ENCODE measurements at places on chromosomes 3 and 15. TPM values are rescaled to one million over a fixed set of nuclear protein-coding genes. Genes with fewer than 3 reads are reported as not detected.

DNA sequence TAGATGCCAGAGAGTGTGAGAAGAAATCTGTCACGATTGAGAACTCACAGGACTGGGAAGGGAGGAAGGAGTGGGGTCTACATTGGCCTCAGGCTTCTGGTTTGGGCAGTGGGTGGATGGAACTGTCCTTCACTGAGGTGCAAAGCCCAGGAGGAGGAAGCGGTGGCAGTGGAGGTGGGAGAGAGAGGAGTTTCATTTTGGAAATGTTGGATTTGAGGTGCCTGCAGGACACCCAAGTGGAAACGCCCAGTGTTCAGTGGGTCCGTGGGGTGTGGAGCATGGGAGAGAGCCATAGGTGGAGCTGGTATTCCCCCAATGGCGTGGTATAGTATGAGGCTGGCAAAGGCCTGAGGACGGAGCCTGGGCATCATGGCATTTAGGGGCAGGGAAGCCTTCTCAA is 9.3 kb upstream of the EPHB3 start:
- peaks cover 22% of the 10 kb centered on the region for H3K4me1 ChIP-seq
- DNase-seq: no peak
- peak overlapping the region; percentile 80 for H3K27ac ChIP-seq
- H3K36me3 ChIP-seq: peaks cover 2% of the 10 kb centered on the region
- H3K4me3 ChIP-seq: peak overlapping the region; percentile 13

DNA sequence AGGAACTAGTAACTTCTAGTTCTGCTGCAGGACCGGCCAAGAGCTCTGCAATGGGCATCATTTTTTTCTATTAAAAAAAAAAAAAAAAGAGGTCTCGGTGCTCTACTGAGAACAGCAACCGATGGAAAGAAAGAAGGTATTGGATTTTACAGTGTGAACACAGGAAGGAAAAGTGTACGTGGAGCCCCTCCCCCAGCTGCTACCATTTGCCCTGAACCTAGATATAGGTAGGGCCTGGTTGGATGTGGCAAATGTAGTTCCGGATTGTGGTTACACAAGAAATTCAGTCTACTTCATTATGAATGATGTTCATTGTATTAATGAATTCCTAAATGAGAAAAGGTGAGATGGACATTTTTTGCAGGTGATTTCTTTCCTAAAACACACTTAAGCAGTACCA is 17.9 kb upstream of the PPARG start:
- H3K27me3 ChIP-seq: peaks cover 9% of the 10 kb centered on the region
- H3K27ac ChIP-seq: no peak overlapping the region
- H3K4me3 ChIP-seq: no peak overlapping the region
- no peaks in the 10 kb centered on the region for H3K4me1 ChIP-seq
- DNase-seq: no peak

The KLHL18 gene
- 50.8 TPM for total RNA-seq

The IL5RA gene
- 10.4 TPM for total RNA-seq

GRCh38 chr3:129036222-129037092 is 24.1 kb upstream of the GP9 start:
- H3K4me3 ChIP-seq: peak overlapping the region; percentile 57
- no peaks in the 10 kb centered on the region for H3K36me3 ChIP-seq
- DNase-seq: no peak
- H3K4me1 ChIP-seq: peaks cover 17% of the 10 kb centered on the region
- H3K27me3 ChIP-seq: no peaks in the 10 kb centered on the region

DNA sequence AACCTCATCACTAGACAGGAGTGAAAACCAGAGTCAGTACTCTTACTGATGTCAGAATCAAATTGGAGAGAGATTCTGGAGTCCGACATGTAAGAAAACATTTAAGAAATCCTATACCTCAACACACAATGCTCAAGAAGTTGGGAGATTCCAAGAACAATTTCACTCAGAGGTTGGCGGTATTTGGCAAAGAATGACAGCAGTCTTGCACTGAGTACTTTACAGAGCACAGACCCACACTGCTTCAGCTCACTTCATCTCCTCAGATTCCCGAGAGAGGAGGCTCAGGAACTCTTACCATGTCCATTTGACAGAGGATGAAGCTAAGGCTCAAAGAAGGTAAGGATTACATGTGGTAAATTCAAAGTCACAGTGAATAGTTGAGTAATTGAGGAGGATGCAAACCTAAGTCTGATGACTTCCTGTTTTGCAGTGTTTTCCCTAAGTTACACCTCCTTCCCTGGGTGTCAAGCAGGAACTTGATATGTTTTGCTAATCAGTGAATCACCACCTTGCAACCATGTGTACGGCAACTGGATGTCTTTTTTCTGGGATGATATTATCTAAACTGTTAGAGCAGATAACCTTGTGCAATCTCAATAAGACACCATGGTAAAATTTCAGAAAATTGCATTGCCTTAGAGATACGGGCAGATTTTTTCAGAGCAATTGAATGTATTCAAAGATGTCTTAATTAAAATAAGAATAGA is 61.3 kb upstream of the MME start:
- H3K4me1 ChIP-seq: no peaks in the 10 kb centered on the region
- H3K4me3 ChIP-seq: no peak overlapping the region
- H3K27ac ChIP-seq: no peak overlapping the region
- no peaks in the 10 kb centered on the region for H3K36me3 ChIP-seq
- no peak for DNase-seq

The PEX5L gene
- not detected for total RNA-seq

DNA sequence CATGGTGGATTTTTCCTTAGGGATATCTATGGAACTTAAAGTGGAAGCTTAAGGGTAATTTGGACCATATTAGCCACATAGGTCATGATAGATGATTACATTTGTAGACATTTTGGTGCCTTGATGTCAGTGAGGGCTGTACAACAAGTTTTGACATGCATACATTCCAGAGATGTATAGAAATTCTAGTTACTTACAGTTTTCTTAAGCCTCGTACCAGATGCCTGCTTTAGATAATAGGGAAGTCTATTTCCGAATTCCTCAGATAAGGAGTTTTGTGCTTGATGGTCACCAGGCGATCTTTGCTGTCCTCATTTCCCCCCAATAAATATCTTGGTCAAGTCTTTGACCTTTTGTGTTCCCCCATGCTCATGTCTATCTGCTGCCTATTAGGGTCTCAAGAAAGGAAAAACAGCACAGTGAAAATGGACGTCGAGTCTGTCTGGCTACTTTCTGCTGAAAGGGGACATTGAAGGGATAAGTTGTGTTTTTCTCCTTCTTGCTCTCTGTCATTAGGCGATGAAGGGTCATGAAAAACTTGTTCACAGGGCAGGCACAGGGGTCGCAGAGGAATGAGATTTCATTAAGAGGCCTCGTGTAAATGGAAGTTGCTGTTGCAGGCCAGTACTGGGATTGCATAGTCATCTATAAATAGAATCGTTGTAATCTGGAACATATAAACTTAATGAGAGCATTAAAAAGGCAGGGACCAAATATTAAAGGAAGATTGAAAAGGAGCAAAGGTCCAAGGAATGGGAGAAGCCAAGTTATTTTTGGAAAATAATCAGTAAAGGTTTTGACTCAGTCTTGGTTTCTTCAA is 20.0 kb upstream of the SENP7 start:
- no peaks in the 10 kb centered on the region for H3K27me3 ChIP-seq
- no peaks in the 10 kb centered on the region for H3K36me3 ChIP-seq
- peaks cover 25% of the 10 kb centered on the region for H3K4me1 ChIP-seq
- DNase-seq: no peak

DNA sequence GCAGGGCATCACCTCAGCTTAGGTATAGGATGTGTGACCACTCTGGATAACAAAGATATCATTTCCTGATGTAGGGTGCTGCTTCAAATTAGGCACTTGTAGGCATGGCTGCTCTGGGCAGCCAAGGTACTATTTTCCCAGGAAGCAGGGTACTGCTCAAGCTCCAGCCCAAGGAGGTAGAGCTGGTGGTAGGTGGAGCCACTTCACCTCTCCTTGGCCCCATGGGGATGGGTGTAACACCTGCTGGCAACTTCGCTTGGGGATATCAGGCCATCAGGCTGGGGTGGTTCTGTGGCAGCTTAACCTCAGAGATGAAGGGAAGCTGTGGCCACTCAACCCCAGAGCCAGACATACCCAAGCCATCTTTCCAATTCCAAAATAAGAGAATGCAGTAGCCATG is 147.1 kb upstream of the IGF1R start:
- no peak overlapping the region for H3K4me3 ChIP-seq
- H3K27me3 ChIP-seq: peaks cover 43% of the 10 kb centered on the region
- H3K36me3 ChIP-seq: no peaks in the 10 kb centered on the region
- DNase-seq: no peak
- no peaks in the 10 kb centered on the region for H3K4me1 ChIP-seq

Data from T-helper 17 cell (primary cell).